ENCODE measurements at places on chromosomes 7 and 10.

- no peak for DNase-seq
Measured at GRCh38 chr10:43160046-43160920, 22.0 kb downstream of the CSGALNACT2 start.

GRCh38 chr10:87585565-87586514 is 73.8 kb upstream of the PAPSS2 start:
- DNase-seq: no peak

DNA sequence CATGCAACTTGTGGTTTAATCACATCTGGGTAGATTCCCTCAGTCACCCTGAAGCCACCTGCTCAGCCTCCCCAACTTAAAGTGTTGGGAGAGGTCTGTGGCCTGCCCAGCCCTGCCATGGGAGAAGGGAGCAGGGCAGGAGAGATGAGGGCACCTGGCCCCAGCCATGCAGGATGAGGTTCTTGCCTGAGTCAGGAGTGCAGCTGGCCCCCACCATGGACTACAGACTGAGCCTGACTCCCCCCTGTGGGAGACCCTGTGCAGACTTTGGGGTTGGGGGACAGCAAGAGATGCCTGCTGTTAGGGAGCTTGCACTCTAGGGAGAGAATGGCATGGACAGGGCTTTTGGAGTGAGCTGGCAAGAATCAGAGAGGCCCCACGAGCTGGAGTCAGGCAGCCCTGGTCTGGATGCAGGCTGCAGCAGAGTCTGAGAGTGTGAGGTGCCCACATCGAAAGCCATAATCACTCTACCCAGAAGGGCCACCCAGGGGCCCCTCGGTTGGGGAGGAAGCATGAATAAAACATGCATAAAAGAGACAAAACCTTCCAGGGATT is 34.7 kb upstream of the DPYSL4 start:
- no peak for DNase-seq

DNA sequence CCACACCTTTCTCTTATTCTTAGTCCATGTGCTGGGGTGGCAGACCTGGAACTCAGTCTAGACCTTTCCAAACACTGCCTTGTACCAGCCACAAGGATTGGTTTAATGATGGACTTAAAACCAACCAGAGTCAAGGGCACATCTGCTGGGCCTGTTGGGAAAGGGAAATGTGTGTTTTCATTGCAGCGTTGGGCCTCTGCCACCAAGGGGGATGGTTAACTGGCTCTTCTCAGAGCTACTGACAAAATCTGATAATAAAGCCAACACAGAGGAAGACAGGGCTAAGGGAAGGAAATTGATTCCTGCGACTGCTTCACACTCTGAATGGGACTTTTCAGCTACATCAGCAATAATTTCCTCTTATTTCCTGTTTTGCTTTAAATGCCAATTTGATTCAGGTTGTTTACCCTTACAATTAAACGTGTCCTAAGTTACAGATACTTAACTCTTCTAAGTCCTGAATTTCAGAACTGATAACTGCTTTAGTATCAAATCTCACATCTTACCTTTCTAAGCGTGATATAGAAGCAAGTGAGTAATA is 68.4 kb upstream of the MALRD1 start:
- no peak for DNase-seq

DNA sequence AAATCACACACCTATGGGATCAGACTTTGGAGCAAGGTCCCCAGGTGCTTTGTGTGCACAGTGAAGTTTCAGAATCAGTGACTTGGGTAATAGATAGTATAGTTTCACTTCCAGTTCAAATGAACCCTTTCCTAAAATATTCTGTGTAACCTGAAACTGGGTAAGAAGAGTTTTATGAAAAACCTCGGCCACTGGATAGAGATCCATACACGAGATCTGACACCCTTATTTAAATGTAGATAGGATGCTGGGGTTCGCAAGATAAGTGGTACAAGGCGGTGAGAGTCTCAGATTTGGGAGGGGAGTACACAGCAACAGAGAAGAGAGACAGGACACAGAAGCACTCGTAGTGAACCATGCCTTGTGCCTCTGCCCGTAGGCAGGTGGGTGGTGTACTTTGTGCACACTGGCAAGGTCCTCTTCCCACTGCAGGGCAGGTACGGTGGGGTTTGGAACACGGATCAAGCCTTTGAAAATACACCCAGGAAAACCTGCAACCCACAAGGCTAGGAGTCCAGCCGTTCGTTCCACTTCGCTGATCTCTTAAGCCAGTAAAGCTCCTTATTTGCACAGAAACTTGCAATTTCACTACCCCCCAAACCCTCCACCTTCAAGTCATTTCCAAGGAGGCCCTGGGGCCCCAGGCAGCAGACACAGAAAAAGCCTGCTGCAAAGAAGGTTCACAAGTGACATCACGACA is 162.8 kb downstream of the USP6NL start:
- no peak for DNase-seq

DNA sequence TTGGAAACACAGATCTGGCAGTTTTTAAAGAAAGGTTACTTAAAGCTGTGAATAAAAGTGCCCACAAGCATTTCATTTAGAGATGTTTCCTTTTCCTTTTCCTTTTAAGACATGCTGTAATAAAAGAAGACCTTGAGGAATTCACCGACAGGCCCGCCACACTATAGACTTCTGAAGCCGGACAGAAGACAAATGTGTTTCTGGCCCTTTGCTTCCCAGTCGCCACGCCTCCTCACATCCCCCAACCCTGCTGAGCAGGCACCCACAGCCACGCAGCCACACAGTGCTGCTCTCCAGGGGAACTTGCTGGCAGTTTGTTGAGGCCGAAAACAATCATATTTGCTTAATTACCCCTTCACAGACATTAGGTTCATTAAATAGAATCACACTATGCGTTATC is 83.4 kb downstream of the SLC25A13 start:
- no peak for DNase-seq

- no peak for DNase-seq
Measured at GRCh38 chr7:16999541-17000267, 117.9 kb upstream of the AGR3 start.

DNA sequence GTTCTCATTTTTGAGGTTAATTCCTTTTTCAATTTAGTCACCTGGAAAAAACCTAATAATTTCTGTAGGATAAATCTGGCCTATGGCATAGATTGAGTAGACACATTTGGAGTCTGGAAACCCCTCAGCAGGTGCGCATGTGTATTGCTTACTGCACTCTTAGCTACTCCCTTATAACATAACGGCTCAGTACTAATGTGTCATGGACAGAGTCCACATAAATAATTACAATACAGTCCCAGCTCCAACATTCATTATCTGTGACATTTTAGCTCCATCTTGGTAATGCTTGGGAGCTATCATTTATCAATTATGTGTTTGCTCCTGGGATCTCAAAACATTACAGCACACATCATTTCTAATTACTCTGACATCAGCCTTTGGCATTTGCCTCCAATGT is 33.2 kb downstream of the POM121L12 start:
- no peak for DNase-seq

GRCh38 chr7:44805950-44806349 is 9.5 kb downstream of the PPIA start:
- DNase-seq: no peak

DNA sequence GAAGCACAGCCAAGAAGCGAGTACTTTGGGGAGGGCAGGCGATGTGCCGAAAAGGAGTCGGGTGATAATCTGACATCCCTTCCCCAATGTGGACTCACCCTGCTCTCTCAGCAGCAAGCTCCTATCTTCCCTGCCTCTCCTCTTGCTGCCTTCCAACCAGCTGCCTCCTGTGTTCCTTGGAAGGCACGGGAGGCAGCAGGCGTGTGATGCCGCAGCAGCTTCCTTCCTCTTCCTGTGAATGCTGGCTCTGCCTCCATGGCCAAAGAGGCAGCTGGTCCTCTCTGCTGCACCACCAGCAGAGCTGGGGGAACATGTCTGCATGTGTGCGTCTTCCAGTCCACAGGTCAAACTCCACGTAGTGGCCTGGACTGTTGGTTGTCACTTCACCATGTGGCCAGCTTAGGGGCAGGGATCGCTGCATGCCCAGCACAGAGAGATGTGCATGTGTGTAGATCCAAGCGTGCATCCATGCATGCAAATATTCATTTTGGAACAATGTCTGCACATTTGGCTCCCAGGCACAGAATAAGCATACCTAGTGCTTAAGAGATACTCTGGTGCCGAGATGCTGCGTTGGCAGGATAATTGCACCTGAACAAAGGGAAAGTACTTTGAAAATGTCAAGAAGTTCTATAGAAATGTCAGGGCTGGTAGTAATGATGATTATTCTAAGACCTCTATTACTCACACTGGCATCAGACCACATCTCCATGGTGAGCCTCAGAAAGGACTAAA is 499.8 kb downstream of the PLXNA4 start:
- no peak for DNase-seq

- DNase-seq: no peak
Measured at GRCh38 chr7:12139416-12139815, 71.7 kb upstream of the TMEM106B start.

- DNase-seq: no peak
Measured at GRCh38 chr10:51617576-51618235, 81.7 kb downstream of the CSTF2T start.

- no peak for DNase-seq
Measured at GRCh38 chr7:18200855-18201254, 173.2 kb upstream of the PRPS1L1 start.

- DNase-seq: no peak
Measured at GRCh38 chr10:122499491-122499941, 38.2 kb downstream of the HTRA1 start.

GRCh38 chr7:112306903-112307302 is 100.4 kb downstream of the ZNF277 start:
- no peak for DNase-seq

- DNase-seq: no peak
Measured at GRCh38 chr10:22931948-22932347, 4.1 kb downstream of the ARMC3 start.

GRCh38 chr10:91211675-91212074 is 8.8 kb upstream of the PCGF5 start:
- no peak for DNase-seq

- DNase-seq: no peak
Measured at GRCh38 chr10:66637273-66638036, 288.4 kb upstream of the LRRTM3 start.

GRCh38 chr7:63953181-63953580 is 45.5 kb upstream of the ZNF722 start:
- DNase-seq: no peak

- no peak for DNase-seq
Measured at GRCh38 chr10:46225597-46225996, 61.2 kb upstream of the ANTXRL start.

GRCh38 chr7:46940178-46940577 is 641.7 kb downstream of the TNS3 start:
- DNase-seq: no peak

DNA sequence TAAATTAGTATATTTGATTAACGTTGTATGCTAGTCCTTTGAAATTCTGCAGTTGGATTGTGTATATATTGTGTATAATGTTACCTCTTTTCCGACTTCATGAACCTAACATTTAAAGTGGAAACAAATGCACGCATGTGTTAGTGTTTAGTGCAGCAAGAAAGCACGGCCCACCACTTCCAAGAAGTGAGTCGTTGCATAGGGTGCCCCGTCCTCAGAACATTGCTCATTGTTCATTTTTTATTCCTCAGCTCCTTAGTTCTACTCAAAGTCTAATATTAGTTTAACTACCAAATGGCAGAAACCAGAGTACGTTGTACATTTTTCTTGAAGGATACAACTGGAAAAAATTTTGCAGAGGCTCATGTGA is 407.6 kb downstream of the AUTS2 start:
- no peak for DNase-seq

DNA sequence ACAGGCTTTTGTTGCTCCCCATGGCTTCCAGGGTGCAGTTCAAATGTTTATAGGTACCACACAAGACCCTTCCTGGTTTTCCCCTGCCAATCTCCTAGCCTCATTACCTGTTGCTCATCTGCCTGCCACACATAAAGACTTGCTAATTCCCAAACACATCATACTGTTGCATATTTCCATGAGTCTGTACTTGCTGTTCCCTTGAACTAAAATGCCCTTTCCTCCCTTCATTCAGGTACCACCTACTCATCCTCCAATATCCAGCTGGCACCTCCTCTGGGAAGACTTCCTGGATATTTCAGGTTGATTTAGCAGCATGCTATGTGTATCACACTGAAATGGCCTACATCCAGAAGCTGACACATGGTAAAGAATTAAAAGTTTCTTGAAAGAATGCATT is 206.4 kb upstream of the NFE2L3 start:
- DNase-seq: no peak

- no peak for DNase-seq
Measured at GRCh38 chr7:157355784-157356511, 19.1 kb downstream of the DNAJB6 start.

- DNase-seq: peak; percentile 51
Measured at GRCh38 chr10:110872145-110872983, 636 bp downstream of the PDCD4 start.

- DNase-seq: no peak
Measured at GRCh38 chr7:159060440-159060839, 84.2 kb downstream of the VIPR2 start.

GRCh38 chr7:6705959-6706665 is 635 bp downstream of the ZNF12 start:
- DNase-seq: no peak

GRCh38 chr10:102545997-102546396 is 42.2 kb downstream of the SUFU start:
- no peak for DNase-seq

GRCh38 chr7:117322741-117323304 is at the start of gene WNT2:
WNT2 (minus strand) TSS chr7:117323058; CDS start chr7:117322989, 69 bp downstream.
- no peak for DNase-seq

- peak; percentile 32 for DNase-seq
Measured at GRCh38 chr7:94656925-94657731, 1.2 kb upstream of the SGCE start.

GRCh38 chr7:31950091-31950755 is 120.0 kb downstream of the PDE1C start:
- no peak for DNase-seq

DNA sequence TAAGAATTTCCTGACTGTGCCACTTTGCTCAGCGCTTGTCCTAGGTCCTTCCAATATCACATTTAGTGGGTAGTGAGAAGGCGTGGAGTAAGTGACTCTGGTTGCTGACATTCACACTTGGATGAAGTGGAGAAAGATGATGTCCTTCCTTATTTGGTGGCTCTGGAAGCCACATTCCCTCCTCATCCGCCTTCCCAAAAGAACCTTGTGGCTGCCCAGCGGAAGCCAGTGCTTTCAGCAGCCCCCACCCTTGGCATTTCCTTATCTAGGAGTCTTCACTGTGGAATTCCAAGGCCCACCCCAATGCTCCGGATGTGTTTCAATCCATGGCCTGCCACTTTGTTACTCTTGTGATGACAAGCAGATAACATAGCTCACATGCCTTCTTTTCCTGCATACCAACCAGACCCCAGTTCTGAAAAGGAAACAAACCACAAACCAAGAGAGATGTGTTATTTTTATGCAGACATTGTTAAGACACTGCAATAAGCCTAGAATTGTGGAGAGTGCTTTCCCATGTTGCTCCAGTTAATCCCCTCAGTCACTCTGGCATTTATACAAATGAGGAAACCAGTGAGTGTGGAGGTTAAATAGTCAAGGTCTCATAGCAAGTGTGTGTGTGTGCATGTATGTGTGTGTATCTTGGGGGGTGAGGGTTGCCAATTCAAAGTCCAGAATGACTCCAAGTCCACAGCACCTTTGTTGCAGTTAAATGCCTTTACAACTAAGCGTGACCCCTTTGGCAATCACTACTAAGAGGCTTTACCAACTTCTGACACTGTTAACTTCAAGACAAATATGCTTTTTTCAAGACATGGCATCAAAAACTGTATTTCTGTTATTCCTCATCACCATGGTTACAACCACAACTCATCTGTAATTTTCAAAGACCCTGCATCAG is 10.3 kb upstream of the ANKRD1 start:
- DNase-seq: no peak

GRCh38 chr10:112775892-112776674 is 174.0 kb upstream of the TCF7L2 start:
- DNase-seq: no peak

GRCh38 chr7:79258826-79259225 is 194.6 kb downstream of the MAGI2 start:
- no peak for DNase-seq
